Ascending aorta (tissue), 2 donors: ENCODE measurements at places on chromosomes 2 and 18. TPM values are rescaled to one million over a fixed set of nuclear protein-coding genes. Genes with fewer than 3 reads are reported as not detected.

DNA sequence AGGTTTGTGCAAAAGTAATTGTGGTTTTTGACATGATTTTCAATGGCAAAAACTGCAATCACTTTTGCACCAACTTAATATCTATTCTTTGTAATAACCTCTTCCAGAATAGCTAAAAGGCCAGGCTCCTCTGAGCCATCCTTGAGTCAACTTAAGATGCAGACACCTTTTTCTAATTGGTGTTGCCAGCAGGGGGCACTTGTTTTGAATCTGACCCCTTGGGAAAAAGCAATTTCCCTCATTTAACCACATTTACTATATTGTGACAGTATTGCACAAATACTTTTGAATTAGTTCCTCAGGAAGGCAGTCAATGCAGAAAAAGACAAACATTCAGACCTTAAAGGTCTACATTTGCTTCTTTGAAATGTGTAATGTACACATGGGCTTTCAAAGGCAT, 78.6 kb upstream of the GALNT5 start:
- DNase-seq = no peak

DNA sequence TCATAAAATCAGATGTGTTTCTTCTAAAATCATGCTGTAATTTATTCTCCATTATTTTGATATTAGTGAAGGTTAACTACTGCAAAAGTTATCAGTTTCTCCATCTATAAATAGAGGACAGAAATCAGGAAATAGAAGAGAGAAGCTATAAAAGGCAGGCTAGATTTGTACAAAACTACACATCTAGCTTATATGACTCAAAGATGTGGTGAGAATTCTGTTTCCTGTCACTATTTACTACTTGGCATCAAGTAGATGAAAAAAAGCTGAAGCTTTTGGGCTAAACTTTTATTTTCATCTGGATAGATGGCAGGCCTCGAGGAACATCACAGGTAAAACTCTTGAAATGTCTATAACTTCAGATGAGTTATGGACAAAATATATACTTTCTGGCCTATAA, 49.8 kb upstream of the NAB1 start:
- DNase-seq = no peak

- no peak for DNase-seq
Measured at GRCh38 chr2:176390276-176391147, 121.3 kb downstream of the MTX2 start.

- no peak for DNase-seq
Measured at GRCh38 chr2:121485039-121485438, 45.6 kb upstream of the RNU4ATAC start.

DNA sequence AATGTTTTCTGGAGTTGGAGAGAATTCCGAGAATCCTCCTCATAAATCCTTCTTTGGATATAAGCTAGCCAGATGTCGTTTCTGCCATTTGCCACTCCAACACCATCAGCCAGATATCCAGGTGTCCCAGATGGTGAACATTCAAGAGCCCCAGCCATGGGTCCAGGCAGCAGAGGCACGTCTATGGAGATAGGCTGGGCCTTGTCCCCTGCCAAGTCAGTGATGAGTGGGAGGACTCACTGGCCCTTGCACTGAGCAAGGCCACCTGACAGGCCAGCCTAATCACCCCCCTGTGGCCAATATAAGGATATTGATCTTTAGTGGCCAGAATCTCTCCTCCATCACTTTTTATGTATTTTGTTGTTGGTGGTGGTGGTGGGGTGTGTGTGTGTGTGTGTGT, 28.0 kb downstream of the ARID5A start:
- DNase-seq = no peak

GRCh38 chr2:105739426-105739825, 5.3 kb upstream of the NCK2 start:
- DNase-seq = no peak

DNA sequence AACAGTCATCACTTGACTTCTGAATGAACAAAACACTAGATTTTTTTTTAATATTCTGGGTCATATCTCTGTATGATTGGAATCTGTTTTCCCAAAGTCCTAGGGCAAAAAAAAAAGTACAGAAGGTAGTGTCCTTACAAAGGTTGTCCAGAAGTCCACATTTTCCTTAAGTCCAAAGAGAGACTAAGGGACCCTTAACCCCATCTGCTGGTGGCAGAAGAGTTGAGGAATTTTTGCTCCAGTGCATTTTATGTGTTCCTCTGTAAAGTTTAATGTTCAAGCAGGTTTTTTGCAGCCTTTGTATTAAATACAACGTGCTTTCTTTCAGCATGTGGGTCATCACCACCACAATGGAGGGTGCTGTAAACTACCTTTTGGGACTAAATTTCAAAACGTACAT, 215.9 kb downstream of the SP3 start:
- no peak for DNase-seq

- no peak for DNase-seq
Measured at GRCh38 chr2:216698293-216698692, 2.9 kb upstream of the IGFBP5 start.

DNA sequence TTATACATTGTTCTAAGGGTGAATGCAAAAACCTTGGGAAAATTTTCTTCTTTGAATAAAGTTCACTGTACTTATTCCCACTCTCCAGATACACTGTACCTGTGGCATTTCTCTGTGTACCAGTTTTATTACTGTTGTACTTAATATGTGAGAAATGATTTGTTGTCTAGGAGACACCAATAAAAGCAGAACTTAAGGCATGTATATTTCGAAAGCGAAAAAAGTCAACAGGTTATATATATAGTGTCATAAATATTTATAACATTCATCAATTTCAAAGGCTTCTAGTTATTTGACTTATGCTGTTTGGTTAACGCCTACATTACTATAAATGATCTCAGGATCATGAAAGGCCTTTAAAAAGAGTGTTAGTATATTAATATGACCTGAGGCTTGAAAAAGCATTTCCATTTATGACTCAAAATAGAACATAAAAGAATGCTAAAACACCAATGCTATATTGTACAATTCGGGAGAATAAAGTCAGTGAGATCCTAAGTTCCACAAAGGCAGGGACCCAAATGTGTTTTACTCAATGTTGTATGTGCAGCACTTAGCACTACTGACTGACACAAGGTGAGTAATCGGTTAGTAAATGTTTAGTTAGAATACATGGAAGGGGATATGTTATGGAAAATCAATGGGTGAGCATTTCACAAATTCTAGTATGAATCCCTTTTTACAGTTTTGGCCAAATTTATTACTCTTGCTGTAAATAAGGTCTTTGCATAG, 32.2 kb upstream of the HNRNPA3 start:
- DNase-seq = no peak

DNA sequence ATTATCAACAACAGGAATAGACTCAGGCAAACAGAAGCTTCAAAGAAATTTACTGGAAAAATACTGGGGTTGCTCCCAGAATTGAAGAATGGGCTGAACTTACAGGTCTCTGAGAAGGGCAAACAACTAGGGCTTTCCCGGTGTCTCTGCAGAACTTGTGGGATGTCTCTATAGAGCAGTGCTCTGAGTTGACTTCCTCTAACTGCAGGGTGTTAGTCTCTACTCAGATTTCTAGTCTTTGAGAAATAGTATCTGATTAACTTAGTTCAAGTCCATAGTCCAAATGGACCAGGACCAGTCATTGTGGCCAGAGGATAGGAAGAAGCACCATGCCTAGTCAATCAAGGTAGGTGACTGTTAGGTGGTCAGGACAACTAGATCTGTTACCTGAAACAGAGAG, 45.8 kb downstream of the LIMS1 start:
- DNase-seq = no peak

GRCh38 chr2:127535422-127535901, at the start of gene MYO7B:
MYO7B (plus strand) TSS chr2:127535683; CDS start chr2:127559723, 24,040 bp downstream.
- DNase-seq = no peak

DNA sequence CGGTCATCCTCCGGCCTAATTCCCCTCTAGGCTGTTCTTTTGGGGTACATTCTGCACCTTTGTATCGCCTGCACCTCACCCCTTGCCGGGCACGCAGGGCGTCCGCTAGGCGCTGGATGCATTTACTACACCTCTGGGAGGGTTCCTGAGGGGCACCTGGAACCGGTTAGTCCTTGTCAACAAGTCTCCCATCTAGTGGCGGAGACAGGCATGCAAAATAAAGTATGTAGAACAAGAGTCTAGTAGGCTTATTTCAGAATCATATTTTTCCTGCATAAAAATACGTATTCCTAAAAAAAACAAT, 705 bp upstream of the TEX261 start:
- DNase-seq = no peak

DNA sequence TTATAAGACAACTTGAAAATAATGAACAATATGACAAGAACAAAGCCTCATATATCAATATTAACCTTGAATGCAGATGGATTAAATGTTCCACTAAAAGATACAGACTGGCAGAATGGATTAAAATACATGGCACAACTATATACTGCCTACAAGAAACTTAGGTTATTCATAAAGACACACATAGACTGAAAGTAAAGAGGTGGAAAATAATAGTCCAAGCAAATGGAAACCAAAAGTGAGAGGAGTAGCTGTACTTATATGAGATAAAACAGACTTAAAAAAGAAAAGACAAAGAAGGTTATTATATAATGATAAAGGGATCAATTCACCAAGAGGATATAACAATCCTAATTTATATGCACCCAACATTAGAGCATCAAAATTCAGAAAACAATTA, 18.2 kb downstream of the LMAN1 start:
- no peak for DNase-seq

DNA sequence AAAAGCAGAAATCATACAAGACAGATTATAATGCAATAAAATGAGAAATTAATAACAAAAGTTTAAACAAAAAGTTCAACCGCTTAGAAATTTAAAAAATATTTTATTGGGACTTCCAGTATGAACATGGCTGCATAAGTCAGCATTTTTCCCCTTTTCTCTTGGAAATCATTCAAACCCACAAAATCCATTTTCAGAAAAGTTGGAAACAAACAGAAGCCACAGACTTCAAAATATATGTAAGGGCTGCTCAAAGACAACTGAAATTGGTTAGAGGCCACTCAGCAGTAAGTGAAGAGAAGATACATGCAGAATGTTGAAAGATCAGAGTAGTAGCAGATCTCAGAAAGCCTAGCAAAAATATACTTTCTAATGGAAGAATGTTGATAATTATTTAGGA, 194.0 kb downstream of the DYSF start:
- DNase-seq = no peak

DNA sequence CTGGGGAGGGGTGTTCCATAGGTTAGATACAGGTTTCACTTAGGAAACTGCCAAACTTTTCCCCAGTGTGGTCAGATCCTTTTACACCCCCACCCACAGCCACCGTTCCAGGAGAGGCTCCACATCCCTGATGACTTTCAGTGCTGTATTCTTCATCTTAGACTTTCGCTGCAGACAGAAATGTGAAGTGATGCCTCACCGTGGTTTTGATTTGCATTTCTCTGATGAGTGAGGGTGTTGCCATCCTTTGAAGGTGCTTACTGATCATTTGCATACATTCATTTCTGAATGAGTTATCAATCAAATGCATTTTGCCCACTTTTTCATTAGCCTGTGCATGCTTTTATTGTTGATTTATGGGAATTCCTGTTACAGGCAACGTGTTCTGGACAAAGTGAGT, 14.9 kb downstream of the COPS9 start:
- no peak for DNase-seq

DNA sequence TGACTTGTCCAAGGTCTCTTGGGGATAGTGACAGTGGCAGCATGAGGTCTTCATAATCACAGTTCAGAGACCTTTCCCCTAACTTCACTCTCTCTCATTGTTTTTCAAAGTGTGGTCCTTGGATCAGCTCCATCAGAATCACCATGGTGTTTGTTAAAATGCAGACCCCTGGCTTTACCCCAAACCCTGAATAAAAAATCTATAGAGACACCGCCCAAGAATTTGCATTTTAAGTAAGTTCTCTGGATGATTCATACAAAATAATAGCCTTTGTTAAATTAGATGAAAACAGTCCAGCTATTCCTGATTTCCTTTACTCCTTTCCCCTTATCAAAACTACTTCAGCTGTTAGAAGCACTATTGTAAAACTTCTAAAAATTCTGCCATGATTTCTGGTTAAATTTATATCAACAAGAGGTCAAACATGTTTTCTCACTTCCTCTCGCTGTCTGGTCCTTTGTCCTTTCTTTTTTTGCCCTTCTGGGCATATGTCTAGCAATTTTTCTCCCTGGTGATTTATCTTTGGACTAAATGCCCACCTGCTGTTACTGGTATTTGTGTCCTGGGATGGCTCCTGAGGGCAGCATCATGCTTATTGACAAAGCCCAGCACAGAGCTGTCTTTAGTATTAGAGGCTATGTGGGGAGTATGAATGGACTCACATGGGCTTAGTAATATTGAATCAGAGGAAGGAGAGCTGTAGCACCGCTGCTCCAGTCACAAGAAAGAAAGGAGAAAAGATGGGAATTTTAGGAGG, 63.4 kb downstream of the LHCGR start:
- no peak for DNase-seq

DNA sequence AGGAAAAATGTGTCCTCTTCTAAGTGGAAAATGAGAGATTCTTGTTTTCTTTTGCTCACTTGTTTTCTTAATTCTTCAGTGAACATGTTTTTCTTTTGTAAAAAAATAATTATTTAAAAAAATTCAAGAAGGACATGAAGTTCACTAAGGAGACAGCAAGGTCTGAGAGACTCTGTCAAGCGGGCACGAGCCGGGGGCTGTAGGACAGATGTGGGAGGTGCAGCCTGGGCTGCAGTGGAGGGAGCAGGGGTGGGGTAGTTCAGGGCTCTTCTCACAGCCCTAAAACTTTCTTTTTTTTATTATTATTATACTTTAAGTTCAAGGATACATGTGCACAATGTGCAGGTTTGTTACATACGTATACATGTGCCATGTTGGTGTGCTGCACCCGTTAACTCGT, 4.3 kb upstream of the HDAC4 start:
- DNase-seq = no peak

GRCh38 chr2:166825914-166826313, 62.4 kb upstream of the XIRP2 start:
- DNase-seq = no peak

PARD6G gene
- 7.9 TPM for total RNA-seq

FAHD2B gene
- total RNA-seq = 18.5 TPM

CREB1 gene
- 12.8 TPM for total RNA-seq

NETO1 gene
- not detected for total RNA-seq

SP140 gene
- 0.11 TPM for total RNA-seq

SLC30A3 gene
- 7.6 TPM for total RNA-seq

TTN gene
- 7.6 TPM for total RNA-seq

STAT4 gene
- total RNA-seq = 0.85 TPM

UNC80 gene
- 0.11 TPM for total RNA-seq

GKN1 gene
- 1.9 TPM for total RNA-seq

INSIG2 gene
- total RNA-seq = 64.2 TPM

LRRC30 gene
- total RNA-seq = not detected

SLC5A7 gene
- not detected for total RNA-seq

CMPK2 gene
- total RNA-seq = 9.4 TPM

SCN7A gene
- 2.9 TPM for total RNA-seq

RESP18 gene
- not detected for total RNA-seq
